Fibroblast of skin of scalp (primary cell): ENCODE measurements at places on chromosomes 4 and X.

- DNase-seq, result peak; percentile 95
These were observed 161.5 kb downstream of the SOWAHB start for GRCh38 chr4:76736414-76736813.

- DNase-seq, result peak; percentile 12
These were observed 98.7 kb downstream of the CFAP299 start for GRCh38 chr4:80434238-80434637.

- peak; percentile 57 for DNase-seq
These were observed 17.5 kb upstream of the FAM241A start for GRCh38 chr4:112127803-112128202.

DNA sequence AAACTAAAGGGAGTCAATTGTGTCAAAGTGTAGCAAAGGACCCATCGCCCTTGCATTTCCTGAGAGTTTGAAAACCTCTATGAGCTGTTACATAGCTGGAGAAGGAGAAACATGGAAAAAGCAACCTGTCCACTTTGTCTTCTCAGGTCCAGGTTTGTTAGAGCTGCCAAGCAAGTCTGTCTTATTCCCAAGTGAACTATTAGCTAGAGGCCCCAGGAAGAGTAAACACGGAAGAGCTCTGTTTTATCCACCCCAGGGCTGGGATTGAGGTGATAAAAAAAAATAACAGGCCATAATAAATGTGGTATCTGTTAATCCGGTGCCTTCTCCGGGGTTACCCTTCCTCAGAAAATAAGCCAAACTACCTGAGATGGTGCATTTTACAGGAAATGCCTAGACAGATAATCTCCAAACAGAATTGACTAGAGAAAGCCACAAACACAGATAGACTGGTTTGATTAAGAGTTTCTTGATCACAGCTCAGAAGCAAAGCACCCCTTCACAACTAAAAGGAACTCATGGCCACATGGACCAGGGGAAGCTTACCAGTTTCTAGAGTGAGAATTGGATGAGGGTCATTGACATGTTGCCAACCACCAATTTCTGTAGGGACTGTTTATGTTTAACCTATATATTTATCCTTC lies 35.9 kb upstream of the RELL1 start:
- DNase-seq, result no peak

DNA sequence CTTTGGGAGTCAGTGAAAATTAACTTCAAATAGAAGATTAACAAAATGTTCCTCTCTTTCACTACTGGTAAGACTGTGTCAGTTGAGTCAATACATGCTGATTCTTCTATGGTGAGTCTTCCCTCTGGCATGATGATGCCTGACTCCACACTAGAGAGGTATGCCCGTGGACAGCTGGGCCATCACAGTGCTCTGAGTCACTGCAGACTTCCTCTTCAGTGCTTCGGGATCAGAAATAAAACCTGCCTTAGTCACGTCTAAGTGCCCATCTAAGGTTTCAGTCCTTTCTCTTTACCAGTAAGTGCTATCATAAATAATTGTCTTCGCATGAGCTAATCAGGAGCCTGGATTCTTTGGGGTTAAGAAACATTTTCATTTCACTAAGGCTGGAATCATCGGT lies 1.6 kb upstream of the ASB5 start:
- peak; percentile 100 for DNase-seq

- DNase-seq, result no peak
These were observed 7.9 kb downstream of the PITX2 start for GRCh38 chr4:110614976-110615352.
